Activated CD4-positive, alpha-beta T cell treated with anti-CD3 and anti-CD28 coated beads for 36 hours (primary cell): ENCODE measurements at places on chromosomes 5 and 9. TPM values are rescaled to one million over a fixed set of nuclear protein-coding genes. Genes with fewer than 3 reads are reported as not detected.
A peak's percentile ranks its signal among the peaks of the same experiment; 100 is the strongest.

DNA sequence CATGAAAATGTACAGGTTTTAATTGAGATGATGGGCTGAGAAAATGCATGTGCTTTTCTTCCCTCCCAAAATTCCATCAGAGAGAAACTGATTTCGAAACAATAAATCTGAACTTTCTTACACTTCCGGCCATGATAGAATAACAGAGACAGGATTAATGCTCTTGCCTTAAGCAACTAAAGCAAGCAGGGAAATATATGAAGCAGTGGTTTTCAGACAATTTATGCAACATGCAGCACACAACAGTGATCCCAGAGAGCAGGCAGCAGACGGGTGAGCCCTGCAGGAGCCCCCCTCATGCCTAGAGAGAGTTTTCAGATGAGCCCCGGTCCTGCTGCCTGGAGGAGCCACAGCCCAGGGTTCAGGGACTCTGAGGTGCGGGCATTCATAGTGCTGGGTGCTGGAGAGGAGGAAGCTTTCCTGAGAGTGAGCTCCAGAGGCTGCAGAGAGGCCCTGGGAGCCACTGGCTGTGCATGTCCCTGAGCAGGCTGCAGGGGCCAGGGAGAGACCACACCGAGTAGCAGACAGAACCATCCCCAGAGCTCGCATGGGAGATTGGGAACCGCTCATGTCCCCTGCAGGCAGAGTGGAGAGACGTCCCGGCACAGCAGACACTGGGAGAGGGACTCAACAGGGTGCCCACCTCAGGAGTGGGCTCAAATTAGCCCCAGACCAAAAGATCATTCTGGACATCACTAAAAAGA, 143.5 kb downstream of the OLFM1 start:
- no peak overlapping the region for H3K4me3 ChIP-seq
- H3K4me1 ChIP-seq: no peaks in the 10 kb centered on the region
- no peak for DNase-seq
- H3K27me3 ChIP-seq: peaks cover 6% of the 10 kb centered on the region
- H3K36me3 ChIP-seq: no peaks in the 10 kb centered on the region

GRCh38 chr5:151458314-151458713, 10.9 kb downstream of the SLC36A1 start:
- H3K27ac ChIP-seq: no peak overlapping the region
- H3K36me3 ChIP-seq: peaks cover 2% of the 10 kb centered on the region
- no peaks in the 10 kb centered on the region for H3K4me1 ChIP-seq
- no peaks in the 10 kb centered on the region for H3K27me3 ChIP-seq
- DNase-seq: no peak

GRCh38 chr5:4204276-4205141, 608.9 kb downstream of the IRX1 start:
- H3K4me3 ChIP-seq: no peak overlapping the region
- DNase-seq: no peak
- no peaks in the 10 kb centered on the region for H3K4me1 ChIP-seq

GRCh38 chr9:108880738-108881316, 18.8 kb downstream of the ACTL7A start:
- H3K27me3 ChIP-seq: no peaks in the 10 kb centered on the region
- DNase-seq: no peak
- peaks cover 8% of the 10 kb centered on the region for H3K4me1 ChIP-seq
- no peak overlapping the region for H3K27ac ChIP-seq

DNA sequence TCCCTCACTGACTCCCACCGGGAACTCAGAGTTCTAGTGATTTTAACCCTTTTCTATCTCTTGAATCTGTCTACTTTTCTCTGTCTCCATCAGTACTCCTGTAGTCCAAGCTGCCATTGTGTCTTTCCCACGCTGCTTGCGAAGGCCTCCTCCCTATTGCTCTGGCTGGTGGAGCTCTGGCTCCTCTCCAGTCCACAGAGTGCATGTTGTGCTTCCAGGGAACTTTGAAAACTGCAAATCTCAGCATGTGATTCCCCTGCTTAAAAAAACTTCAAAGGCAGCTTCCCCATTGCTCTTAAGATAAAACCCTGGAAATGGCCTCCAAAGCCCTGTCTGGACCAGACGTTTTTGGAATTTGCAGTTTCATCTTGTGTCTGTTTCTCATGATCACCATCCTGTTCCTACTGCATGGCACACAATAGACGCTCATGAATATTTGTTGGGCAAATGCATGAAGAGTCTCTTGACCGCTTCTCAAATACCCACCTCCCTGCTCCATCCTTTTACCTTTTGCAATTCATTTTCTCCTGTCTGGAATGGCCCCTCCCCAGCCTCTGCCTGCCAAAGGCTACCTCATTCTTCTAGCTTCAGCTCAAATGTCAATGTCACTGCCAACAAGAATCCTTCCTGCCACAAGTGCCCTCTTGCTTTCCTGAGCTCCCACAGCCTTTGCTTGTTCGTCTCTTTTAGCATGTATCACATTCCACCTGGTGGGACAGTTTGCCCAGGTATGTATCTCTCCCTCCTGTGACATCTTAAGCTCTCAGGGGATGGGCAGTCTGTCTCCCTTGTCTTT, 293.2 kb downstream of the ARHGAP26 start:
- H3K4me3 ChIP-seq: no peak overlapping the region
- no peak for DNase-seq
- peaks cover 32% of the 10 kb centered on the region for H3K4me1 ChIP-seq
- H3K27me3 ChIP-seq: no peaks in the 10 kb centered on the region
- no peak overlapping the region for H3K27ac ChIP-seq
- H3K36me3 ChIP-seq: peaks cover 22% of the 10 kb centered on the region

DNA sequence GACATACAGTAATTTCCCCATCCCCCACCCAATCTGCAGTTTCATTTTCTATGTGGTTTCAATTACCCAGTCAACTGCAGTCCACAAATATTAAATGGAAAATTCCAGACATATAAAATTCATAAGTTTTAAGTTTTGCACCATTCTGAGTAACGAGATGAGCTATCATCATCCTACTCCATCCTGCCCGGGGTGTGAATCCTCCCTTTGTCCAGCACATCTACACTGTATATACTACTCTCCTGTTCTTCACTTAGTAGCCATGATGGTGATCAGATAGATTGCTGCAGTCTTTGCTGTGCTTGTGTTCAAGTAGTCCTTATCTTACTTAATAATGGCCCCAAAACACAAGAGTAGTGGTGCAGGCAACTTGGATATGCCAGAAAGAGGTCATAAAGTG, 11.3 kb downstream of the OXCT1 start:
- DNase-seq: no peak
- no peaks in the 10 kb centered on the region for H3K27me3 ChIP-seq
- peaks cover 39% of the 10 kb centered on the region for H3K4me1 ChIP-seq
- peak overlapping the region; percentile 89 for H3K27ac ChIP-seq

- H3K4me1 ChIP-seq: no peaks in the 10 kb centered on the region
- H3K36me3 ChIP-seq: no peaks in the 10 kb centered on the region
- H3K27ac ChIP-seq: no peak overlapping the region
- DNase-seq: no peak
- H3K27me3 ChIP-seq: no peaks in the 10 kb centered on the region
Observed at GRCh38 chr5:60293518-60293917, 400.0 kb upstream of the PDE4D start.

DNA sequence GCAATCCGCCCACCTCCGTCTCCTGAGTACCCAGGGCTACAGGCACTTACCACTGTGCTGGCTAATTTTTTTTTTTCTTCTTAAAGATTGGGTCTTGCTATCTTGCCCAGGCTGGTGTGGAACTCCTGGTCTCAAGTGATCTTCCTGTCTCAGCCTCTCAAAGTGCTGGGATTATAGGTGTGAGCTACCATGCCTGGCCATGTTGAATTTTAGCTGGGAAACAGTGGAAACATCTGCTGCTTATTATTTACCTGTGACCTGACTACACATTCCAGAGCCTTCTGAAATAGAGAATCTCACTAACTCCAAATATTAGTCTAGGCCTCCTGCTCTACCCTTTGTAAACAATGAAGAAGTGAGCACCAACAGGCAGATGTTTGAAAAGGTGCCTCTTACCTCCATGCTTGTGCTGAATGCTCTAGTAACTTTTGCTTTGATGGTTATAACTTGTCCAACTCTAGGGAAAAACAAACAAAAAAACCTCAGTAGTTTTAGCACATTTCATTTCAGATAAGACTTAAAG, 22.5 kb downstream of the ACOT12 start:
- H3K4me1 ChIP-seq: no peaks in the 10 kb centered on the region
- H3K27ac ChIP-seq: no peak overlapping the region
- no peak for DNase-seq
- H3K27me3 ChIP-seq: peaks cover 2% of the 10 kb centered on the region

DNA sequence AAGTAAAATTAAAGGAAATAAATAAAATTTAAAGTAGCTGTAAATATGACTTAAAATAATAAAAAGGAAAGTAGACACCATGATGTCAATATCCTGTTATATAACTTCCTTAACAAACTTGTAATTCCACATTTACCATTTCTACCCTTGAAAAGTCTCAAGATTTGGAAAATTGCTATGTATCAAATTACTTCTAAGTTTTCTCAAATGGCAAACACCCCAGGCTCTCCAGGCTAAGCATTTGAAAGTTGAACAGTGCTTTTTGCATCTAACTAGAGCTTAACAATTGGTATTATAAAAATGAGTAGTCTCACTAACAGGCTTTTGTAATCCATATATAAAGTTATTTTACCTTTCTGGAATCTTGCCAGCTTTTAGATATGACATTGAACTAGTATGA, 41.5 kb upstream of the MACIR start:
- no peak for DNase-seq
- no peak overlapping the region for H3K27ac ChIP-seq
- H3K36me3 ChIP-seq: peaks cover 4% of the 10 kb centered on the region
- peaks cover 2% of the 10 kb centered on the region for H3K4me1 ChIP-seq
- no peaks in the 10 kb centered on the region for H3K27me3 ChIP-seq

DNA sequence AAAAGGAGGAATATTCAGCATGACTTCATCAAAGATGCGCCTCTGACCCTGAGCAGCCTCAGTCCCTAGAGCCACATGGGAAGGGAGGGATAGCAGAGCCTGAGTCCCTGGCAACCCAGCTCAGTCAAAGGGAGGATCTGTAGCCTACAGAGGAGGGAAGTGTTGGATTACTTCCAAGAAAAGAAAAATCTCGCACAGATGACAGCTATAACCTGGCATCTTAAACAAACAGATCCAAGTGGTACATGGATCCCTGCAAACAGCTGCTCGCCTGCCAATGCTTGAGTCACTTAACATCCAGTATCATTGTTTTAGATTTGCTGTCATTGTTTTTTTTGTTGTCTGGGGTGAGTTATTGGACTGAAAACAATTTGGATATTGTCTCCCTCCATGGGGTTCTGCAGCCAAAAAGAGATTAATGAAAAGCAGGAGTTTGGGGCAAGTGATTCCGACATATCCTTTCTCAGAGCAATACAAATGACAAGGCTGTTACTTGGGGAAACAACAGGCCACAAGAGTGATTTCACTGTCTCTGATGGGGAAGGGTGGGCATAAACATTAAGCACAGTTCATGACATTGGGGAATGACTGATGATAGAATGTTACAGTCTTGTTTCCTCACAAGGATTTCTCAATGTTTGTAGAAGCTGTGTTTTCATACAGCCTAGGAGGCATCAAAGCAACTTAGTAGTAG, 153.5 kb upstream of the KIF2A start:
- DNase-seq: no peak
- peaks cover 8% of the 10 kb centered on the region for H3K27me3 ChIP-seq
- no peaks in the 10 kb centered on the region for H3K36me3 ChIP-seq

DNA sequence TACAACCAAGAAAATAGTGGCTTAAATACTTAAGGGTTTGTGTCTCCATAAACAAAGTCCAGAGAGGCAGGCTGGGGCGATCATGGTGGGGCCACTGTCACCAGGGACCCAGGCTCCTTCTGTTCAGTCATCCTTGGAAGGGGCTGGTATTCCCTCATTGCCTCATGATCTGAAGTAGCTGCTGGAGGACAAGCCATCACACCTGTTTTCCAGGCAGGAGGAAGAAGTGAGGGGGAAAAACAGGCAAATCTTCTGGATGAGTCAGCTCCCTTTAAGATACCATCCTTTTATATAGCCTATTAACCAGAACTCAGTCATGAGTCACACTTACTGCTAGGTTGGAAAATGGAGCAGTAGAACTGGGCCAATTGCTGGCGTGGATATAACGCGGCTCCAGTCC, 92.3 kb downstream of the DAP start:
- DNase-seq: no peak
- H3K4me3 ChIP-seq: no peak overlapping the region
- H3K27me3 ChIP-seq: no peaks in the 10 kb centered on the region

- no peak for DNase-seq
- no peaks in the 10 kb centered on the region for H3K27me3 ChIP-seq
- no peak overlapping the region for H3K27ac ChIP-seq
- no peaks in the 10 kb centered on the region for H3K36me3 ChIP-seq
- no peaks in the 10 kb centered on the region for H3K4me1 ChIP-seq
Observed at GRCh38 chr5:136374638-136375037, 9.3 kb upstream of the TRPC7 start.

DNA sequence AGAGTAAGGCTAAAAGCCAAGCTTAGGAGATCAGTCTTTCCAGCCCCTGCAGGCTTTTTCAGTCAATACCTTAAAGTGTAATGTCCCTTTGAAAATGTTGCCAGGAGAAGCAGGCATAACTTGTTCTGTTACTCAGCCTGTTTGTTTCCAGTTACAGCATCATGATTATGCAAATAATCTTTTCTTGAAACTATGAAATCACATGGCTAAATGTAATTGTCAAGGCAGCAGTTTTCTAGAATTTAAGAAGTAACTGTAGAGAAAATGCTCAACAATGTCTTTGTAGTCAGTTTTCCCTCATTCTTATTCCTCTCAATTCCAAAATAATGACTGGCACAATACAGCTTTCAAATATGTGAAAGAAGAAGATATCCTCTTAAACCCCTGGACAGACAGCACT, 1.9 kb upstream of the GPR107 start:
- peak overlapping the region; percentile 65 for H3K27ac ChIP-seq
- H3K4me3 ChIP-seq: peak overlapping the region; percentile 48
- H3K36me3 ChIP-seq: peaks cover 1% of the 10 kb centered on the region
- DNase-seq: no peak
- H3K4me1 ChIP-seq: peaks cover 24% of the 10 kb centered on the region

DNA sequence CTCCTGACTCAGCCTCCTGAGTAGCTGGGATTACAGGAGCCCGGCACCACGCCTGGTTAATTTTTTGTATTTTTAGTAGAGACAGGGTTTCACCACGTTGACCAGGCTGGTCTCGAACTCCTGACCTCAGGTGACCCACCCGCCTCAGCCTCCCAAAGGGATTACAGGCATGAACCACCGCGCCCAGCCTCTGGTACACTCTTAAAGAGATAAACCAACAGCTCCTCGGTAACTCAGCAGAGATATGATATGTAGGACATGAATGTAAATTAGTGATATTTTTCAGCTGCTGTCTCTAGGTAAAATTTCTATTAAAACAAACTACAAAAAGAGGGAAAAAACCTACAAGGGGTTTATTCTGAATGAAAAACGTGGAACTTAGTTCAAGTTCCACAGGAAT, 42.8 kb upstream of the HK3 start:
- H3K27me3 ChIP-seq: no peaks in the 10 kb centered on the region
- H3K4me1 ChIP-seq: peaks cover 4% of the 10 kb centered on the region
- no peak for DNase-seq
- H3K4me3 ChIP-seq: no peak overlapping the region

DNA sequence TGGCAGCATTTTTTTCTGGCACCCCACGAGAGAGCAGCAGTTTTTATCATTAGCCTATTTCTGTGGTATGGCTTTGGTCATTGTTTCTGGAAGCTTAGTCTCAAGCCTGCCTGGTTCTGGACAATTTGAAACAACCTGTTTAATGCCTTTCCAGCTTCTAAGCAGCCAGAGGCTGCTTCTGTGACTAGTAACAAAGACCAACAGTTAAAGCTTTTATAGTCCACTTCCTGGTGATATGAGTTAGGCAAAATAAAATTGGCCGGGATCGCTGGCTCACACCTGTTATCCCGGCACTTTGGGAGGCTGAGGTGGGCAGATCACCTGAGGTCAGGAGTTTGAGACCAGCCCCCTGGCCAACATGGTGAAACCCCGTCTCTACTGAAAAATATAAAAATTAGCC, 24.0 kb downstream of the LYRM7 start:
- H3K27me3 ChIP-seq: no peaks in the 10 kb centered on the region
- peaks cover 2% of the 10 kb centered on the region for H3K36me3 ChIP-seq
- H3K4me3 ChIP-seq: no peak overlapping the region
- DNase-seq: no peak

The SLC45A2 gene
- not detected for total RNA-seq

The SOWAHA gene
- total RNA-seq: not detected
